ENCODE measurements at places on chromosomes 1 and 21.

- no peak for DNase-seq
These were observed 1409.0 kb downstream of the PLA2G4A start for GRCh38 chr1:188237573-188238348.

DNA sequence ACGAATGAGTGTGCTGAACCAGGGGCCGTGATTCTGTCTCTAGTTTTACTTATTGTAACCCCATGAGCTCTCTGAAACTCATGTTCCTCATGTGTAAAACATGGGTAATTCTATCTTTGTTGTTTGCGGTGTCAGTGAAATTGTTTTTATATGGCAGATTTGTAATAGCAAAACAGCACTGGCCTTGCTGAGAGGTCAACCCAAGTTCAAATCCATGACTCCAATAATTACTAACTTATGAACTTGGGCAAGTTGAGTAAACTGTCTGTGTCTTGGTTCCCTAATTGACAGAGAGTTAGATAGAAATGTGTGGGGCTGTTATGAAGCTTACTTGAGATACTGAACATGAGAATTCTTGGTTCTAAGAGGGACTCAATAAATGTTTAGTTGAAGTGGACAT, 17.8 kb downstream of the C1orf116 start:
- no peak for DNase-seq

GRCh38 chr1:226639631-226640061, 91.1 kb downstream of the STUM start:
- no peak for DNase-seq

- DNase-seq, result no peak
These were observed 9.4 kb downstream of the SLC25A44 start for GRCh38 chr1:156203331-156203730.

DNA sequence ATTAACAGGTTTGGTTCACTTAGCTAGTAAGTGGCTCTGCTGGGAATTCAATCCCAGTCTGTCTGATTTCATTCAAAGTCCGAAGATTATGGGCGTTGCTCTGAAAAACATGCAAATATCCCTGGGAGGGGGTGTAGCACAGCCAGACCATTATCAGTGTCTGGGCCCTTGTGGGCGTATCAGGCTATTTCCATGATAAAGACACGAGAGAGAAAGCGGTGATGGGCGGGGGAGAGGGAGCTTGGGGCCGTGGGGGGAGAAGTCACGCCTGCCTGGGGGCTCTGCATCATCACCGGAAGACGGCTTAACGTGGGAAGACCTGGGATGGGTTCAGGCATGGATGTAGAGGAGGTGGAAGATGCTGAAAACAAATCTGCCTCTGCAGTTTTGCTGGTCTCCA, 25.8 kb downstream of the IL6R start:
- DNase-seq, result no peak

GRCh38 chr1:81270051-81270450, 530.7 kb upstream of the ADGRL2 start:
- no peak for DNase-seq

DNA sequence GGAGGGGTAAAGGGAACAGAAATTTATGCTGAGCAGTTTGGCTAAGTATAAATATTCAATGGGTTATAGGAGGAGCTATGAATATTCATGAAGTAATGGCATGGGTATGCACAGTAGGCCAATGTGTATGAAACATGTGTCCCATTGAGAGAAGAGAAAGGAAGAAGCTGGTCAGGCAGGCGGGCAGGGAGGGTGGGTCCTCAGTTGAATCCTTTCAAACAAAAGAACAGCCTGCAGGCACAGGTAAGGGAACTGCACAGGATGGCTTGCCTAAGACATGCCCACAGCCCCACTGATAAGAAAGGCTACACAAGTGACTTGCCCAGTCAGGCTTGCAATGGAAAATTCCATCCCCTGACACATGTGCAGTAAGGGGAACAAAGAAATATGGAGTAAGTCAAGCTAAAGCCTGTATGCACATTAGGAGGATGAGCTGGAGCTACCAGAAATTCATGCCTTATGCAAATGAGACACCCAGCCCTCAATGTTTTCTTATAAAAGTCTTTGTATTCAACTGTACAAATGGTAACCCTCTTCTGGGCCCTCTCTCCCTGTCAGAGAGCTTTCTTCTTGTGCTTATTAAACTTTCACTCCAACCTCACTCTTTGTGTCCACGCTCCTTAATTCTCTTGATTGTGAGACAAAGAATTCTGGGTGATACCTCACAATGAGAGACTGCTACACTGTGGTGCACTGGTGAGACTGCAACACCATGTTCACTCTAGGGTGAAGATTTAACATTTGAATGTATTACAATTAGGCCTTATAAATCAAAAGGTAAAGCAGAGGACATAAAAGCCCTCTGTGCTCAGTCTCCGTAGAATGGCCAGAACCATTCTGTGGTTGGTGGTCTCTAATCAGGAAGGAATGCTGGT, 96.5 kb downstream of the ATP1B1 start:
- DNase-seq, result no peak

DNA sequence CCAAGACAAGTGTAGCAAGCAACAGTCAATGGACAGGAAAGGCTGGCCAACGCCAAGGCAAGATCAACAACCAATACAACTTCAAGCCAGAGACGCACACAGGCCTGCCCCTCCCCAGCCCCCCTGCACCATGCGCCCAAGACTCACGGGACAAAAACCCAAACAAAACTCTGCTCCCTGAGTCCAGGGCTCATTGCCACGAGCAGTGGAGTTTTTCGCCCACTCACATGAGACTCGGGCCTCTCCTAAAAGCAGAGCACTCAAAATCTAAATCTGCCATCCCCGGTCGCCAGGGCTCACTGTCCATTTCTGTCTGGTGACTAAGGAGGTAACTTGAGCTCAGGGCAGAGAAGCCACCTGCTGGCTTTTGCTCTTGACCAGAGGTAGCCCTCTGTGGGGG, 174.8 kb downstream of the CLIC6 start:
- DNase-seq, result no peak

Measured in stimulated activated CD4-positive, alpha-beta T cell treated with anti-CD3 and anti-CD28 coated beads, Interleukin-1b, Interleukin-23, amount 100 ng/mL, for 1 hour (primary cell).